HL-60 (cell line): ENCODE measurements at places on chromosomes 16 and 17.

DNA sequence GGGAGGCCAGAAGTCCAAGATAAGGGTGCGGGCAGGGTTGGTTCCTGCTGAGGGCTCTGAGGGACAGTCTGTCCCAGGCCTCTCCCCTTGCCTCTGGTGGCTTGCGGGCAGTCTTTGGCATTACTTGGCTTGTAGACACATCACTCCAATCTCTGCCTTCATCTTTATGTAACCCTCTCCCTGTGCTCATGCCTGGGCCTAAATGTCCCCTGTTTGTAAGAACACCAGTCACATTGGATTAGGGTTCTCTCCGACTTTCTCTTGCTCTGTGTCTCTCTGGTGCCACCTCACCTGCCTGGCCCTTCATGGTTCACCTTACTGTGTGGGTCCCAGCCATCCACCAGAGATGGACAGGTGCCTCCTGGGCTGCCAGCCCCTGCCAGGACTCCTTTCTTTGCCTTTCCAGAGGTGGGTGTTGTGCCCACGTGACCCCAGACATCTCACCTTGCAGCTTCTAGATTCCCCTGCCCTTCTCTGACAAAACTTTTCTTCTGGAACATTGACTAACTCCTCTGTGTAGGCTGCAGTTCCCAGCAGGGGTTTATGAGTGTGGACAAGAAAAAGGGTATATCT is 205.8 kb downstream of the MSI2 start:
- DNase-seq: no peak

GRCh38 chr17:3796110-3796821 is 4.7 kb downstream of the ITGAE start:
- DNase-seq: no peak

GRCh38 chr17:5226940-5227878 is 7.5 kb downstream of the SCIMP start:
- DNase-seq: no peak

DNA sequence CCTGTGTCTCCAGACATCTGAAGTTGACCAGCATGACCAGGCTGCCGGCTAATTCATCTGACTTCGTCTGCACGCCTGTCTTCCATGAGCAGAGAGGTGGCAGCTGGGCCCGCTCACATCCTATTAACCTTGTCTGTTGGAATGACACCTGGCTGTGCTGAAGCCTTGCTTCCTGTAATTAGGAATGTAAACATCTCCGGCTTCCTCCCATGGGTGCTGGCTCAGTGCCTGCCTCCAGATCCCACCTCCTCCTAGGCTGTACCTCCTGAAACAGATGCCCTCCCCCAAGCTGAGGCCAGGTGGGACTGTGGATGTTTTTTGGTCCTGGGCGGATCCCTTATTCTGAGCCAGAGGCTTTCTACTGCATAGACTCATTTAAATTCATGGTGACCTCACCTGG is 296.3 kb downstream of the HS3ST4 start:
- no peak for DNase-seq

- no peak for DNase-seq
These were observed at the start of gene CTF1 for GRCh38 chr16:30896261-30896888. Gene CTF1, plus strand, starts transcription at chr16:30896614. Its CDS starts 30 bp downstream, at chr16:30896644.

DNA sequence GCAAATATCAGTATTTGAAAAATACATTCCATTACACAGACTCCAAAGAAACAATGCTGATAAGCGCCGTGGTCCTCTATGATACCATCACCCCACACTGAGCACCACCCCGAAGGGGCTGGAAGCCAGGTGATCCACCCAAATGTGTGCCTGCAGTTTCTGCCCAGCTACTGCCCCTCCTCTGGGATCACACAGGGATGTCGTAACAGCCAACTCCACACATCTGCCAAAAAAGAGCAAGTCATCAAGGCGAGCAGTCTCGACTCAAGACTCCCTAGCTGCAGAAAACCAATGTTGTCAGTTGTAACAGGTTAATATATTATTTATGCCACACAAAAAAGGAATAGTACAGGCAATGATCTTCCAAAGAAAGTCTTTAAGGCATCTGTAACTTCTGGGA is 21.0 kb downstream of the CYB5D2 start:
- no peak for DNase-seq

DNA sequence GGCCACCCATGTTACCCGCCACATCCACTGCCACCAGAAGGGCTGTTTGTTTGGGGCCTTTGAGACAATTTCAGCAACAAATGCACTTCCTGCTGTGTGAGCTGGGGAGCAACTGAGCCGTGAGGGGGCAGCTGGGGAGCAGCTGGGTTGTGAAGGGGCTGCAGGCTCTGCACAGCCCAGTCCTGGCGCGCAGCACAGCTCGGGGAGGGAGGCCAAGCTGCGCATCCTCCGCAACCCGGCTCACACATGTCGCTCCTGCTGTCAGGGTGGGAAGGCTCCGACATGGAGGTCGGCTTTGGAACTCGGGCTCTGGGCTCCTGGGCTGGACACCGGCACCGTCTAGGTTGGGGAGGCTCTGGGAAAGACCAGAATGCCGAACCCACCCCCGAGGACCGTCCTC is 53.6 kb downstream of the CBFA2T3 start:
- no peak for DNase-seq

DNA sequence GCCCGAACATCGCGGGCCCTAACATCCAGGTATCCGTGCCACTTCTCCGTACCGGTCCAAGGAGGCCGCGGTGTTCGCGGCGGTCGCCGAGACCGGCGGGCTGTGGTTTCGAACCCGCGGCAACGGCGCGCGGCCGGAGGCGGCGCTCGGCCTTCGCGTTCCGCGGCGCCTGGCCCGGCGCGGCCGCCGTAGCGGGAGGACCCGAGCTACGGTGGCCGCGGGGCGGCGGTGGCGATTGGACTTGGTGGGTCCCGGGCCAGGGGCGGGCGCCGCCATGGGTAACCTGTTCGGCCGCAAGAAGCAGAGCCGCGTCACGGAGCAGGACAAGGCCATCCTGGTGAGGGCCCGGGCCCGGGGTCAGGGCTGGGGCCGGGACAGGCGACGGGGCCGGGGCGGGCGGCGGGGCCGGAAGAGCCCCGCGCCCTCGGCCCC is at the start of gene CHMP6:
Gene CHMP6, plus strand, starts transcription at position 197 of the 432 bp plus-strand sequence. Its CDS starts 78 bp downstream, at position 275.
- peak; percentile 65 for DNase-seq

DNA sequence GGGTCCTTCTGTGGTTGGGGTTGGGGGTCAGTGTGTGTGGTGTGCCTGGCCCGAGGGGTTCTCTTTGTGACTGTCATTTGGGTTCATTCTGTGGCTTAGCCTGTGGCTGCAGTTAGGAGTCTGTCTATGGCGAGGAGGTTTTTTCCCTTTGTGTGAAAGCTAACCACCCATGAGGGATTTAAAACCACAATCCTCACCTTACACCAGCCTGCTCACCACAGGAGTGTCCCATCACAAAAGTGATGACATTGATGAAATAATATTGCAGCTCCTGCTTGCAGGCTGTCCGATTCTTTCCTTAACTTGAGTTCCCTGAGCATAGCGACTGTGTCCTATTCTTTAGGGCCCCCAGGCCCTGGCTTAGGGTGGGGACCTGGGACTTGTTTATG is 113.6 kb downstream of the RAP1GAP2 start:
- no peak for DNase-seq

DNA sequence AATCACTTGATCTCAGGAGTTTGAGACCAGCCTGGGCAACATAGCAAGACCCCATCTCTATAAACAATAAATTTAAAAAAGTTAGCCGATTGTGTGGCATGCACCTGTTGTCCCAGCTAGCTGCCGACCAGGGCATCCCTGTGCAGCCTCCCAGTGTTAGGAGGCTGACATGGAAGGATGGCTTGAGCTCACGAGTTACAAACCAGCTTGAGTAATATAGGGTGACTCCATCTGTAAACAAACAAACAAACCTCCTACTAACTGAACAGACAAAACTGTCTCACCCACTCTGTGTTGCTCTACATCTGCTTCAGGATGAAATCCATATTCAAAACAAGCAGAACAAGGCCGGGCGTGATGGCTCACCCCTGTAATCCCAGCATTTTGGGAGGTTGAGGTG is 6.9 kb upstream of the PRSS27 start:
- DNase-seq: no peak

- DNase-seq: no peak
These were observed 12.8 kb upstream of the TNS4 start for GRCh38 chr17:40514013-40514875.

- DNase-seq: no peak
These were observed 95.6 kb upstream of the CDYL2 start for GRCh38 chr16:80899809-80900592.

- peak; percentile 54 for DNase-seq
These were observed 539 bp downstream of the LRRC45 start for GRCh38 chr17:82023447-82024241.

DNA sequence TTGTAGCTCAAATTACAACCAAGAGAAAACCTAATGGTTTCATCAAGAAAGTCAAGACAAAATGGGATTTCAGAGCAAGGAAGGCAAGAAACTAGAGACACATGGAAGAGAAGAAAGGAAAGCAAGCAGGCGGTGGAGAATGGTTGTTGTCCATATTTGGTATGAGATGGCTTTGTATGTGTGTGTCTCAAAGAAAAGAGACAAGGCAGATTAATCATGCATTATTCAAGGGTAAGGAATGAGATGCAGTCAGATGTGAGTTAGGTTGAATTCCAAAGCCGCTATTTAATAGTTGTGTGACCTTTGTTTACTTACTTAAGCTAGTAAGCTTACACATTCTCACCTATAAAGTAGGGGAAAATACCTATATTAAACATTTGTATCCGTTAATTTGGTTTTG is 1029.6 kb downstream of the CDH11 start:
- no peak for DNase-seq

- DNase-seq: no peak
These were observed 9.5 kb downstream of the ABCA9 start for GRCh38 chr17:69050999-69051775.

DNA sequence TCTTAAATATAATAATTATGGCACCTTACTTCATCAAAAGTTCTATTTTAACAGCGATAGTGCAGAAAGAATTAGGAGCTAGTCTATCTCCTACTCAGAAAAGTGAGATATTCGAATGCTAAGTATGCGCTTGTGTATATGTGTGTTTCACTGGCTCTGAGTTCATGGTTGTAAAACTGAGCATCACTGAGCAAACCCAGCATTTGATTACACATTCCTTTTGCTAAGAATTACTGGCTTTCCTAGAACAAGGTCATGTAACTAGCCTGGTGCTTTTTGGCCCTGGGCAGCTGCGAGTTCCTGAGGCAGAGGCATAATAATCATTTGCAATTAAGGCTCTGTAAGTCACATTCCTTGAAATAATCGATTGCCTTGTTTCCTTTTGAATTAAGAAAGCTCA is 157.2 kb downstream of the SNX29 start:
- DNase-seq: no peak

DNA sequence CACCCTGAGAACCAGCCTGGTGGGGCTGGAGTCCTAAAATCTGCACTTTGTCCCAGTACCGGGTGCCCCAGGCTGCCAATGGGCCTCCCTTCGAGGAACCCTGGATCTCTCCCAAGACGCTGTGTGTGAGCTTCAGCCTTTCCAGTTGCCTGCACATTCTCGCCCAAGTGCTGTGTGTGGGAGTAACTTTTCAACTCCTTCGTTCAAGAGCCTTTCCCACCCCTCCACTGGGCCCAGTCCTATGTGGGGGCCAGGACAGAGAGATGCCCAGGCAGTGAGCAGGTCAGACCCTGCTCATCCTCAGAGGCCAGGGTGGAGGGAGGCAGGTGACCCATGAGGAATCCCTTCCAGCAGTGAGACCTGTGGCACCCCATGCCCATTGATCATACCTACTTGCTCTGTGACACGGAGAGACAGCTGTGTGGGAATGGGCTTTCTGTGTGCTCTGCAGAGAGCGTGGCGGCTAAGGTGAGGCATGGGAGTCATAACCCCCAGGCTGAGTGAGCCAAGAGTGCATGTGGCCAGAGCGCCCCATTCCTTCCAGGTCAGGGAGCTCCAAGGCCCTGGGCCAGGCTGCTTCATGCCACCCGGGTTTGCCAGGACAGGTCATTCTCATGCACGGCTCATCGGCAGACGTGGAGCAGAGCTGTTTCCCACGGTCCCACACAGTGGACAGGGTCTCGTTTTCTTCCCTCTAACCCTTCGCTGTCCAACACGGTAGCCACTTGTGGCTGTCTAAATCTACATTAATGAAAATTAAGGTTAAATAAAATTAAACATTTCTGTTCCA is 154.4 kb downstream of the CLEC16A start:
- no peak for DNase-seq

- DNase-seq: no peak
These were observed 5.1 kb downstream of the CACNG5 start for GRCh38 chr17:66840061-66840460.

GRCh38 chr16:47984669-47985068 is 171.1 kb downstream of the ABCC12 start:
- no peak for DNase-seq

- DNase-seq: no peak
These were observed 262.4 kb upstream of the CDH8 start for GRCh38 chr16:62298600-62298999.

- peak; percentile 64 for DNase-seq
These were observed 12.8 kb upstream of the PRR14 start for GRCh38 chr16:30637944-30638343.

DNA sequence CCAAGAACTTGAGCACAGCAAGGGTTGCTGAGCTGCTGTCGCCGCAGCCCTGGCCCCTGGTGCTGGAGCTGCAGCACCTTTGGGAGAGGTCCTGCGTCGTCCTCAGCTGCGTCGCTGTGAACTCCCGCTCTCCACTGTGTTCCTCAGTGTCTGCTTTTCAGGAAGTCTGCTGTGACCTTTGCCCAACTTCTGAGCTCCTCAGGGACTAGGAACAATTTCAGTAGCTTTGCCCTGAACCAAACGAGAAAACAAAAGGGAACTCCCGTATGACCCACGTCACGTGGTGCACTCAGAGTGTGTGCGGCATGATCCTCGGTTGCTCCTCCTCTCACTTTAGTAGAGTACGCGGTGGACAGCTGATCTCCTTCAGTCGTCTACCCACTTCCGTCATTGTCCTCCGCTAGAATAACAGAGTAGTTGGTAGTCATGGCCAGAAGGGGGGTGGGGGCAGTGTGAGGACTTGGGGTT is 44.2 kb downstream of the WDR45B start:
- DNase-seq: peak; percentile 97

DNA sequence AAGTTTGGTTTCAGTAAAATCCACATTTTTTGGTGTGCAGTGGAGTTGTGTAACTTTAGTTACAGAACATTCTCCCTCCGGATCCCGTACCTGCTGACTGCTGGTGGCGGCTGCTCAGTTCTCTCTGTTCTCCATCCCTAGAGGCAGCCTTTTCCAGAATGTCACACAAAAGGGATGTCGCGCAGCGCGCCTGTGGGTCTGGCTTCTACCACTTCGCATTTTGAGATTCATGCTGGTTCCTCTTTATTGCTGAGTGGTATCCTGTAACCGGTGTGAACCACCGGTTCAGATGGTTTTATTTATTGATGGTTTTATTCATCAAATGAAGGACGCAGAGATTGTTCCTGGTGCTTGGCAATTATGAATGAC is 981 bp upstream of the CEP131 start:
- DNase-seq: no peak
